GM23248 (cell line): ENCODE measurements at places on chromosomes 12 and 14. TPM values are rescaled to one million over a fixed set of nuclear protein-coding genes. Genes with fewer than 3 reads are reported as not detected.

Gene CD69
- total RNA-seq, result not detected in 2 replicates

Gene KRT78
- not detected in 2 replicates for total RNA-seq

Gene RAD51AP1
- total RNA-seq, result 13.1 and 13.2 TPM in 2 replicates

Gene EML5
- under 0.01 TPM in 1 of 2 replicates, not detected in the other for total RNA-seq

Gene TIGAR
- total RNA-seq, result 6.7 and 9.3 TPM in 2 replicates

Gene OVCH1
- 0.13 TPM in 1 of 2 replicates, not detected in the other for total RNA-seq

Gene BRMS1L
- 5.6 and 6.6 TPM in 2 replicates for total RNA-seq

Gene NINJ2
- total RNA-seq, result 5.2 and 5.9 TPM in 2 replicates

Gene KANSL2
- 25.7 and 44.4 TPM in 2 replicates for total RNA-seq

Gene SDR9C7
- total RNA-seq, result not detected in 2 replicates

Gene OR4L1
- not detected in 2 replicates for total RNA-seq

Gene ARMH4
- 2.9 and 3.3 TPM in 2 replicates for total RNA-seq

Gene SLC25A47
- total RNA-seq, result not detected in 2 replicates

Gene NRL
- total RNA-seq, result 0.86 TPM in 1 of 2 replicates, not detected in the other

Gene GLT1D1
- not detected in 2 replicates for total RNA-seq

Gene SLC6A13
- total RNA-seq, result not detected in 2 replicates

Gene WNT1
- not detected in 2 replicates for total RNA-seq

Gene APOLD1
- total RNA-seq, result 5.2 and 5.4 TPM in 2 replicates

Gene TMEM52B
- total RNA-seq, result 6.7 TPM in 1 of 2 replicates, not detected in the other

Gene SYNE2
- total RNA-seq, result 3.5 and 4.4 TPM in 2 replicates

Gene PLCZ1
- not detected in 2 replicates for total RNA-seq

Gene NUBPL
- total RNA-seq, result 10.0 and 11.5 TPM in 2 replicates

Gene MYO1H
- total RNA-seq, result not detected in 2 replicates

Gene CCNB1IP1
- 52.0 and 55.8 TPM in 2 replicates for total RNA-seq

Gene LRP1-AS
- not detected in 2 replicates for total RNA-seq

Gene FAM181A
- not detected in 2 replicates for total RNA-seq

Gene LBHD2
- total RNA-seq, result not detected in 2 replicates

Gene C12orf54
- total RNA-seq, result not detected in 2 replicates

Gene NGB
- total RNA-seq, result not detected in 2 replicates

Gene B4GALNT3
- total RNA-seq, result 0.11 TPM in 1 of 2 replicates, not detected in the other

Gene PLEKHG7
- total RNA-seq, result not detected in 2 replicates

Gene CPSF6
- total RNA-seq, result 19.6 and 31.5 TPM in 2 replicates

Gene NOVA1
- under 0.01 and 0.32 TPM in 2 replicates for total RNA-seq

Gene SPTB
- total RNA-seq, result 0.11 and 0.51 TPM in 2 replicates

Gene KIF5A
- under 0.01 and 0.11 TPM in 2 replicates for total RNA-seq

Gene CLEC6A
- total RNA-seq, result not detected in 2 replicates

Gene KERA
- total RNA-seq, result not detected in 2 replicates

Gene CARMIL3
- total RNA-seq, result under 0.01 TPM in 1 of 2 replicates, not detected in the other

Gene NEUROD4
- total RNA-seq, result not detected in 2 replicates

Gene GAS2L3
- total RNA-seq, result 9.8 and 14.8 TPM in 2 replicates

Gene HOXC9
- 2.5 and 3.7 TPM in 2 replicates for total RNA-seq

Gene SPIC
- total RNA-seq, result not detected in 2 replicates

Gene SRRM4
- not detected in 2 replicates for total RNA-seq

Gene PRIM1
- total RNA-seq, result 6.1 and 7.6 TPM in 2 replicates

Gene FOXN4
- not detected in 2 replicates for total RNA-seq

Gene BCL11B
- not detected in 2 replicates for total RNA-seq

Gene PRKAG1
- total RNA-seq, result 86.1 and 91.3 TPM in 2 replicates

Gene TAS2R30
- total RNA-seq, result 0.13 and 0.32 TPM in 2 replicates

Gene KCNH3
- total RNA-seq, result not detected in 2 replicates

Gene PLD4
- total RNA-seq, result not detected in 2 replicates

Gene RIPK3
- total RNA-seq, result 2.2 and 5.3 TPM in 2 replicates

Gene KRT80
- 0.38 and 0.65 TPM in 2 replicates for total RNA-seq

Gene SLC17A8
- not detected in 2 replicates for total RNA-seq
